ENCODE measurements at places on chromosomes 1 and 21. TPM values are rescaled to one million over a fixed set of nuclear protein-coding genes. Genes with fewer than 3 reads are reported as not detected.

Gene SLC44A3
- 6.5 TPM for total RNA-seq

DNA sequence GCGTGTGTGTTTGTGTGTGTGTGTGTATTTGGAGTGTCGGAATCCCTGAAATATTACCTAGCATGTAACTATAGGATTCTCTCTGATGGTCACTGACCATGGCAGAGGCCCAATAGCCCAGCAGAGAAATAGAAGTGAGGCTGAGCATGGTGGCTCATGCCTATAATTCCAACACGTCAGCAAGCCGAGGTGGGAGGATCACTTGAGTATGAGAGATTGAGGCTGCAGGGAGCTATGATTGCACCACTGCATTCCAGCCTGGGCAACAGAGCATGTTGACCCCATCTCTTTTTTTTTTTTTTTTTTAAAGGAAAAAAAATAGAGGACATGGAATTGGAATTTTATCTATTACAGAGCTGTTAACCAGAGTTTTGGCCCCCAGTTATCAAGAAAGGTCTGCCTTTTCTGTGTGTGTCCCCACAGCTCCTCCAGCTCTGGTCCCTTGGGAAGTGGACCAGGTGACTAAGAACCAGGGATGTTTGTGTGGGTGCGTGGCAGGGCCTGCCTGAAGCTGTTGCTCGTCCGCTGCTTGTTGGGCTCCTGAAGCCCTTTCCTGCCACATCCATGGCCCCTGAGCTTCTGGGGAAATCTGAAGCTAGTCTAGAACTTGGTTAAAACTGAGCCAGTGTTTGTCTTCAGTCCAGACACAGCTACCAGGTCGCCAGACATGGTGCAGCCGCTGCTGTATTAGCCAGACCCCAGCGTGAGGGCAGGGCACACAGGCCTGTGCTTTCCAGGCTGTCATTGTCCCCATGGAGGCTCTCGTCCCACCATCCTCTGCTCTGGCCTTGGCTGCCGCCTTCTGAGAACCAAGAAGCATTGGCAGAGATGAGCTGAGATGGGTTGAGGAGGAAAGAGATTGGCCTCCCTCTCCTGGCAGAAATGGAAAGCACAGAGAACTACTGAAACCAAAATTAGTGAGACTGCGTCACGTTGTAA, 25.5 kb downstream of the CAPN9 start:
- DNase-seq: peak; percentile 78

DNA sequence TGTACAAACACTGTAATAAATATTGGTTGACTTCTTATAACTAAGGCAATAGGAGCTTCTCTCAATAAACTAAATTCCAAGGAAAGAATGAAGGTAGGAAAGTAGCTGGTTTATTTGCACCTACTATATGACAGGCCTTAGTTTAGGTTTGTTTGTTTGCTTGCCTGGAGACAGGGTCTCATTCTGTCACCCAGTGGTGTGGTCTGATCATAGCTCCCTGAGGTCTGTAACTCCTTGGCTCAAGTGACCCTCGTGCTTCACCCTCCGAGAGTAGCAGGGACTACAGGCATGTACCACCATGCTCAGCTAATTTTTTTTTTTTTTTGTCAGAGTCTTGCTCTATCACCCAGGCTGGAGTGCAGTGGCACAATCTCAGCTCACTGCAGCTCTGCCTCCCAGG, 1.9 kb upstream of the EDARADD start:
- DNase-seq: no peak

GRCh38 chr1:201006450-201006849, 17.1 kb downstream of the KIF21B start:
- no peak for DNase-seq

All from Right ventricle myocardium inferior (tissue), 1 donor.